Stimulated activated CD8-positive, alpha-beta memory T cell treated with anti-CD3 and anti-CD28 coated beads, Interleukin-7, amount 100 ng/mL, for 1 hour (primary cell): ENCODE measurements at places on chromosomes 1 and 21.

GRCh38 chr1:201904579-201904978 lies 15.9 kb downstream of the SHISA4 start:
- no peak for DNase-seq

DNA sequence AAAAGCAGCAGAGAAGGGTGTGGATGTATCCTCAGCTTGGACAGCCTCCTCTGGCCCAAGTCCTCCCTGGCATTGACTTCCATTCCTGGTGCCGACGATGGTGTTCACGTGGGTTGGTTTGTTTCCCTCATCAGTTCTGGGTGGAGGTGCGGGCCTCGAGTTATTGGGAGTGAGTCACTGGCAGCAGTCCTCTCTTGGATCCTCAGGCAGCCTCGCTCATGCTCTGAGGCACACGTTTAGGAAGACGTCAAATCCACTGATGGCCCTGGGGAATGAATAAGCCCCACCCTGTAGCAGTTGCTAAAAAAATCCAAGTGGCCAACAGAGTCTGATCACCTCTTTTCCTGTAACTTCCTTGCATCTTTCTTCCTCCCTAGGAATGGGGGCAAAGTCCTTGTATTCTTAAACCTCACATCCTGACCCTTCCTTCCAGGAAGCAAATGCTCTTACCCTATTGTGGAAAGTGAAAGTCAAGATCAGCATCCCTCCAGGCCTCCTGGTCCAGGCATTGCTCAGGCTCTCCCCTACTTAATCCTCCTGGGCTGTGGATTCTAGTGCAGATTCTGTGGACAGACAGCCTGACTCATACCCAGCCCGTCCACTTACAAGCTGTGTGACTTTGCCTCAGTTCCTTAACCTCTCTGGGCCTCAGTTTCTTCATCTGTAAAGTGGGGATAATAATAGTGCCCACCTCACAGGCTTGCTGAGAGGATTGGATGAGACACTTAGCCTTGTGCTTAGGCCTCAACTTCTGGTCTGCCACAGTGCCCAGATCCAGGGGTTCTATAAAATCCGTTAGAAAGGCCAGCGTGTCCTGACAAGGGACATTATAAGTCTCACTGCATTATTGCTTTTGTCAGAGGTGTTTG lies 111.1 kb downstream of the TLR5 start:
- DNase-seq = no peak

- DNase-seq = no peak
These were observed at the start of gene TNFSF18 for GRCh38 chr1:173050865-173051264. TSS of gene TNFSF18 (minus strand) at chr1:173050941. CDS start at chr1:173050896, 45 bp downstream.

GRCh38 chr1:74504125-74504932 lies 8.1 kb downstream of the LRRC53 start:
- DNase-seq = peak; percentile 1

- DNase-seq = no peak
These were observed 6.2 kb downstream of the C1orf115 start for GRCh38 chr1:220696226-220696862.

DNA sequence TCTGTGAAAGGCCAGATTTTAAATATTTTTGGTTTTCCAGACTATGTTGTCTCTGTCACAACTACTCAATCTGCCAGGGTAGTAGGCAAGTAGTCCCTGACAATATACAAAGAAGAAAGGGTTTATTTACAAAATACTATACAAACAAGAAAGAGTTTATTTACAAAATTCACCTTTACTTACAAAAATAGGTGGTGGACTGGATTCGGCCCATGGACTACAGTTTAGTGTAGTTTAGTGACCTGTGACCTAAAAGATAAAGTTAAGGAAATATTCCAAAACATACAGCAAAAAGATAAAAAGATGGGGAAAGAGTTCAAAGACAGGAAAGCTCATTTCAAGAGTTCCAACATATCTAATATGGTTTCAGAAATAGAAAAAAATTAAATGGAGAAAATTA lies 52.9 kb upstream of the MAP10 start:
- no peak for DNase-seq

- DNase-seq = no peak
These were observed 152.7 kb downstream of the S1PR1 start for GRCh38 chr1:101389547-101389929.

DNA sequence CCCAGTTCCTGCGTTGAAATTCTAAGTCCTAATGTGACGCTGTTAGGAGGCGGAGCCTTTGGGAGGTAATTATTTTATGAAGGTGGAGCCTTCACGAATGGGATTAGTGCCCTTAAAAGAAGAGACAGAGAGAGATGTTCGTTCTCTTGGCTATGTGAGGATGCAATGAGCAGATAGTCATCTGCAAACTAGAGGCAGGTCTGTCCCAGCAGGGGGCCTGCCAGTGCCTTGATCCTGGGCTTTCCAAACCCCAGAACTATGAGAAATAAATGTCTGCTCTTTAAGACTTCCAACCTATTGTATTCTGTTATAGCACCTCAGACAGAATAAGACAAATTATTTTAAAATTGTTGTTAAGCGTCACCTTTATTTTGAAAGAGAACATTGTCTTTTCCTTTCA lies 123.1 kb upstream of the KCNJ6 start:
- no peak for DNase-seq

GRCh38 chr1:229507502-229507901 lies 639 bp downstream of the NUP133 start:
- DNase-seq = no peak

DNA sequence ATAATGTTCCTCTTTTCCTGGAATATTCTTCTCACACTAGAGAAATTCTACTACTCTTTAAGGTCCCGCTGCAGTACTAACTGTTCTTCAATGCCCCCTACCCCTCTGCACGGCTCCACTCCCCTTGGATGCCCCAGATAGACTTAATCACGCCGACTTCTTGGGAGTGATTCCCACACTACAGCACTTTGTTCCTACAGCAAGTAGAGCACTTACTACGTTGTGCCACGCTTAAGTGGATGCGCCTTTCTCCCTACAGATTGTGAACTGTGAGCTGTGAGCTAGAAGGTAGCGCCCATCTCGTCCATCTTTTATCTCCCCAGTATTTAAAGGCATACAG lies 2.2 kb downstream of the ZNF436 start:
- no peak for DNase-seq

DNA sequence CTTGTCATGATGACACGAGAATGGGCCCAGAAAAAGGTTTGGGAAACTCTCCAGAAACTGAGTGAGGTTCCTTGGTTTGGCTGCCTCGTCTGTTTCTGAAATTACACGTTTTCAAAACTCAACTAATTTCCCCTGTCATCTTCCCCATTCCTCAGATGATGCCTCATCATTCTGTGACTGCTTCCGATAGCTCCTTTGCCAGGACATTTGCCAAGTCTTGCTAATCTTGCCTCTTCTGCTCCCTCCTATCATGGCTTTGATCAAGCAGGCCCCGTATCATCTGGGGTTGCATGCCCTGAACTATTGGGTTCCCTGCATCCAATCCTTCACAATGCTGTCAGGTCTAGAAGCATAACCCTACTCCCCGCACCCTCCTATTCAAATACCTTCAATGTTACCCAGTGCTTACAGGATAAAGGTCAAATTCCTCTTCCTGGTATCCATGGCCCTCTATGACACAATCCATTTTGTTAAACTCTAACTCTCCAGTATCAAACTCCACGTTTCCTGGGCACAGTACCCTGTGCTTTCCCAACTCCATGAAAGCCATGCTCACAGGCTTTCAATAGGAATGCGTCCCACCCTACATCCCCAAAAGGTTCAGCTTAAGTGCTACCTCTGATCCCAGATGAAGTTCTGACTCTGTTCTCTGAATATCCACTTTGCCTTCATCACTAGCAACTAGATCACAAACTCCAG lies 22.2 kb upstream of the TMEM200B start:
- DNase-seq = no peak

DNA sequence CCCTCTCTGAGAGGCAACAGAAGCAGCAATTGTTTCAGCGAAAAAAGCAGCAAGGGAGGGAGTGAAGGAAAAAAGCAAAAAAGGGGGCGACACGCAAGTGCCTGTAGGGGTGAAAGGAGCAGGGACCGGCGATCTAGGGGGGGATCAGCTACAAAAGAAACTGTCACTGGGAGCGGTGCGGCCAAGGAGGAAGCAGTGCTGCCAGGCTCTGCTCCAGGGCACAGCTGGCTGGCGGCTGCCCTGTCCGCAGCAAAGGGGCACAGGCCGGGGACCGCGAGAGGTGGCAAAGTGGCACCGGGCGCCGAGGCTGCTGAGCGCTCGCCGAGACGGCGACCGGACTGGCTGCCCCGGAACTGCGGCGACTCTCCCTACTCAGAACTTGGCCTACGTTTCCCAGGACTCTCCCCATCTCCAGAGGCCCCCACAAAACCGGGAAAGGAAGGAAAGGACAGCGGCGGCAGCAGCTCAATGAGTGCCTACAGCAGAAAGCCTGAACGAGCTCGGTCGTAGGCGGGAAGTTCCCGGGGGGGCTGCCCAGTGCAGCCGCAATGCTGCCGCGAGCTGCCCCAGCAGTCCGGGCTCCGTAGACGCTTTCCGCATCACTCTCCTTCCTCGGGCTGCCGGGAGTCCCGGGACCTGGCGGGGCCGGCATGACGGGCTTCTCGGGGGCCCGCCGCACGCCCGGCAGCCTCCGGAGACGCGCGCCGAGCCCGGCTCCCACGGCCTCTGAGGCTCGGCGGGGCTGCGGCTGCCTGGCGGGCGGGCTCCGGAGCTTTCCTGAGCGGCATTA lies 1.0 kb upstream of the CDKN2C start:
- no peak for DNase-seq

DNA sequence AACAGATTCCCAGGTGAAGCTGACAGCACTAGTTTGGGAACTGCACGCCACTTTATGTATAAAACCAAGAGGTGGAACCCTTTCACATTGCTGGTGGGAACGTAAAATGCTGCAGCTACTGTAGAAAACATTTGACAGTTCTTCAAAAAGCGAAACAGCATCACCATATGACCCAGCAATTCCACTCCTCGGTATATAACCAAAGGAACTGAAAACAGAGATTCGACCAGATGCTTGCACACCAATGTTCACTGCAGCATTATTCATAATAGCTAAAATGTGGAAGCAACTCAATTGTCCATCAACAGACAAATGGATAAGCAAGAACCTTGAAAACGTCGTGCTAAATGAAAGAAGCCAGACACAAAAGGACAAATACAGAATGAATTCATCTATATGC lies 17.5 kb downstream of the RSPH1 start:
- DNase-seq = no peak

DNA sequence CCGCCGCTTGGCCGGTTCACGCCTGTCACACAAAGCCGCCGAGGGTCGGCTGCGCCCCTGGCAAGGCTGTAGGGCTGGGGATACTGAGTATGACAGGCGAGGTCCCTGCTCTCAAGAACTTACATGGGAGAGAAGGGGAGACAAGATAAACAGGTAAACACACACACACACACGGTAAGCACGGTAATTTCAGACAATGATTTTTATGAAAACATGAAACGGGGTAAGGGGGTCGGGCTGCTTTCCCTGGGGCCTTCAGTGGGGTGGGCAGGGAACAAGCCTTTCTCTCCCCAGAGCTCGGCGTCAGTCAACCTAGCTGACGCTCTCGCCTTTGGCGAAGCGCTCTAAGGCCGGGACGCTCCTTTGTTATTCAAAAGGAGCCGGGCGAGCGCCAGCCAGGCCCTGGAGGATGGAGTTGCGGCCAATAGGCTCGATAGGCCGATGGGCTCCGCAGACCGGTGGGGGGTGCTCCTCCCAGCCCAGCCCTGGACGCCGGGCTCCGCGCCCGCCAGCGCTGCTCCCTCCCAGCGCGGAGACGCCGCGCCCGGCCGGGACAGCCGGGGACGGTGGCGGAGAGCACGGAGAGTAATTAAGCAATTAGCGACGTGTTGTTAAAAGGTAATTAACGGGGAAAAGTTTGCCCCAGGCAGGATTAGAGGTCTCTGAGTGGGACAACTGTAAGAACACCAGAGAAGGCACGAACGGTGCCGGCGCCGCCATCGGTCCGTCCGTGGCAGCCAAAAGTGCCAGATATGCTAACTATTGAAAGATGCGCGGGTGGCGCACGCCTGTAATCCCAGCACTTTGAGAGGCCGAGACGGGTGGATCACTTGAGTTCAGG lies 950 bp upstream of the INKA2 start:
- no peak for DNase-seq

- DNase-seq = peak; percentile 66
These were observed 17.9 kb upstream of the ETV3 start for GRCh38 chr1:157156058-157156541.

DNA sequence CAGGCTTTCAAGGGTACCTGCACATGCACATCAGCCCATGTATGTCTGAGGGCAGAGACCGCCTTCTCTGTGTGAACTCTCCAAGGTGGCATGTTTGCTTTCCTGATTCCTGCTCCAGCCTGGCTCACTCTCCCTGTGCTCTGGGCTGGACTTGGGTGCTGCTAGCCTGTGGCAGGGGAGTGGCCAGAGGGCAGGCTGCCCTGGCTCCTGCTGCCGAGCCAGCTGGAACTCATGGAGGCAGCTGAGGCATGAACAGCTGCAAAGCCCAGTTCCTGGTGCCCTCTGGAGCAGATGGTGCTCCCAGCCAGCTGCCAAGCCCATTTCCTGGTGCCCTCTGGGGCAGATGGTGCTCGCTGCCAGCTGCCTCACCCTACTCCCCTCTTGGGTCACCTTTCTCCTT lies 7.6 kb downstream of the UBL4B start:
- no peak for DNase-seq

DNA sequence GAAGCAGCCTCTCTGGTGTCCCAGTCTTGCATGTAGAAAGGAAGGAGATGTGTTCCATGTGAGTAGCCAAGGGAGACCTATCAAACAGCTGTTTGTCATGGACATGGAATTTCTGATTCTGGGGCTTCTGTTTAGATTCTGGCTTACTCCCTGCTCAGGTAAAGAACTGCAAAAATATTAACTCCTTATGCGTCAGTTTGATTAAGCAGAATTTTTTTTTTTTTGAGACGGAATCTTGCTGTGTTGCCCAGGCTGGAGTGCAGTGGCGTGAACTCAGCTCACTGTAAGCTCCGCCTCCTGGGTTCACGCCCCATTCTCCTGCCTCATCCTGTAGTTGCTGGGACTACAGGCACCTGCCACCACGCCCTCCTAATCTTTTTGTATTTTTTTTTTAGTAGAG lies 6.8 kb downstream of the ARV1 start:
- DNase-seq = no peak

DNA sequence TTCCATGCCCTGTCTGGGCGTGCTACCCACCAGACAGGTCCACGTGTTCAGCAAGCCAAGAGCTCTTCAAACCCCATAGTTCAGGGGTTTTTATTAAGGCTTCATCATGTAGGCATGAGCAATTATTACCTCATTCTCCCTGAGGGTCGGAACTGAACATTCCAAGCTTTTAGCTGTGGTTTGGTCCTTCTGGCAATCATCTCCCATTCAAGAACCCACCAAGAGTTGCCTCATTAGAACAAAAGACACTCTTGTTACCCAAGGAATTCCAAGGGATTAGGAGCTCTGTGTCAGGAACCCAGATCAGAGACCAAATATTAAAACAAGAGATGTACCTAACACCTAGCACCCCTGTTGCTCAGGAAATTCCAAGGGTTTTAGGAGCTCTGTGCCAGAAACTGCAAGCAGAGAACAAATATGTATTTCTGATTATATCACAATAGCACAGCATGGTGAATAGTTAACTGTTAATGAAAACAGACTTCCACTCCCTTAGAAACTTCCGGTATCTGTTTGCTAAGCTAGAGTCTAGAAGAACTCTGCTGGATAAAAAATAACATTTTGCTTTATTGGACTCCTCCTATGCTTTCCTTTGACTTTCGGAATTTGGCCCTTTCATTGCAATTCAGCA lies 201.2 kb upstream of the L1TD1 start:
- DNase-seq = no peak

GRCh38 chr1:224175617-224176016 lies 7.4 kb upstream of the DEGS1 start:
- DNase-seq = no peak
